ENCODE measurements at places on chromosomes 6 and 20. TPM values are rescaled to one million over a fixed set of nuclear protein-coding genes. Genes with fewer than 3 reads are reported as not detected.

DNA sequence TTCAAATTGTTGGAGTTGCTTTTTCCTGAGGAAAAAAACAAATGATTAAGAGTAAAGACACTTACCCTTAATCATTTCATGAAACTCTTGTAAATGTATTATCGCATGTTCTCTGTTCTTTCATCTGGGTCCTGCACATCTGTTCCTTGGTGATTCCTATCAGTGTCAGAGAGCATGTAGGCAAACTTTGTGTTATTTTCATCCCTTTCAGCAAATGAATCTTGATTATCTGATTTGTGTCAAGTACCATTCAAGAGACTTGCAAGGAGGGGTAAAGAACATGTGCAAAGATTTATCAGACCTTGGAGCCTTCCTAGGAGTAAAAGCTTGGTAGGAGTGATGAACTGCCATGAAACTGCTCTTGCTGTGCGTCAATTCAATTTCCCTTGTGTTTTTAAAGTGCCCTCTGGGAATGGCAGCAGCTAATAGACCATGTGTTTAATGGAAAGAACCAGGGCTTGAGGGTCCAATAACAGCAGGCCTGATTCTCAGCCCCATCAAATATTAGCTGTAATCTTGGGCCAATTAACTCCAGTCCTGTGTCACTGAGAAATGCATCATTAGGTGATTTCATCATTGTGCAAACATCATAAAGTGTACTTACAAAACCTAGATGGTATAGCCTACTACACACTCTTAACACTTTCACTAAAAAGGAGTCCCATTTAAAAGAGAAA lies 118.9 kb upstream of the CEP85L start:
- no peak for DNase-seq

GRCh38 chr6:107571354-107571753 lies 81.4 kb downstream of the SOBP start:
- no peak for DNase-seq

DNA sequence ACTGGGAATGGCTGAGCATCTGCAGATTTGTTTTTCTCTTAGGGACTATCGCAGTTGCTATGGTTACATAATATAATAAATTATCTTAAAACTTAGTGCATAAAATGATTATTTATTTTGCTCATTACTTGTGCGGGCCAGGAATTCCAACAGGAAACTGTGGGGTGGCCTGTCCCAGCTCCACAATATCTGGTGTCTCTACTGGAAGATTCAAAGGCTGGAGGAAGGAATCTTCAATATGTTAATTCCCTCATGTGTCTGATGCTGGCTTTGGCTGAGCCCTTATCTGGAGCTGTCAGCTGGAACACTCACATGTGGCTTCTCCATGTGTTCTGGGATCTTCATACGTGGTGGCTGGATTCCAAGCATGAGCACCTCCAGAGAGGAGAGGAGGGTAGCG lies 23.9 kb upstream of the B3GAT2 start:
- DNase-seq, result no peak

GRCh38 chr6:2611092-2611491 lies 139.6 kb downstream of the MYLK4 start:
- DNase-seq, result no peak

DNA sequence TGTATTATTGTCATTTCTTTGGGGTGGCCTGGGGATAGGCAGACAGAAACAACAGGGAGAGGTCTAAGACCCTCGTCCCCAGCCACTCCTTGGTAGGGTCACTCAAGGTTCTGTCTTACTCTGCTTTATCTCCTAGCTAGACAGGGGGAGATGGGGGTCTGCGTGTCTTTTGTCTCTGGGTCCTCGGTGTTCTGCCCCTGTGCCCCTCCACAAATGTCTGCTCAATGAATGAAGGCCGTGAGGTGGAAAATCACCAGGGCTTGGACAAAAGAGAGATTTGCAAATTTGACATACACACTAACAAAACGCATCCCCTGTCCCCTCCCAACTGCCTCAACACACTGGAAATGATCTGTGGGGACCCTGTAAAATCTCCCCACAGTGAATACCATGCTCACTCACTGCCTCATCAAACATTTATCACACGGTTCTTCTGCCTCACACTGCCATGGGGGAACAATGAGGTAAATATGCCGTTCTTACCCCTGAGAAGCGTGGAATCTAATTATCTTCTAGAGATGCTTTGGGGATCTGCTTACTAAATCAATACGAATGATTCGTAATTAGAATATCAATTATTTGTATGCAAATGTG lies 13.2 kb upstream of the VAPB start:
- no peak for DNase-seq

DNA sequence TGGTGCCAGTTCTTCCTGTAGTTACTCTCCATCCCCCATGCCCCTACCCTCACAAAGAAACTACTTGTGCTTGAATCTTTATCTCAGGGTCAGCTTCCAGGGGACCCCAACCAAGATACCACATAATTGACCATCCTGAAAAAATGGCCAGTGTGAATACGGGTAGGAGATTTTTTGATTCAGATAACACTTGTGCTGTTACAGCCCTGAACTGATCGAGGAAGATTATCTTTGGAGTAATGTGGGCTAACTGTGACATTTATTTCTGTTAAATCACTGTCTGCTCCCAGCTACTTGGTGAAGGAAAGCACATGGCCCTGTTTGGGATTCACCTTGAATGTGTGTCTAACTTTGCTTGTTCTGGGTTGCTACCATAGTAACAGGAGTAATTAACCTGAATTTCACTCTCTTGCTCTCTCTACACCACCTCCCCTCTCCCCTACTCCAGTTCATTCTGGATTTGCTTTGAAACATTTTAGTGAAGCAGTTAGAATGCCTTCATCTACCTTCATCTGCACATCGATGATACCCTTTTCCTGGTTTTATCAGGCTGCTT lies 219.6 kb upstream of the CHD6 start:
- no peak for DNase-seq

Gene F13A1
- polyA plus RNA-seq, result 15.9 TPM

All from right renal pelvis (tissue), 4 donors.